Purkinje cell (primary cell): ENCODE measurements at places on chromosomes 7 and 10. TPM values are rescaled to one million over a fixed set of nuclear protein-coding genes. Genes with fewer than 3 reads are reported as not detected.

The KIFBP gene
- polyA plus RNA-seq: 58.7 and 67.4 TPM in 2 replicates

The CALN1 gene
- polyA plus RNA-seq: 3.0 and 3.5 TPM in 2 replicates

The OLAH gene
- polyA plus RNA-seq: 2.1 TPM in 1 of 2 replicates, not detected in the other

The FAM237B gene
- polyA plus RNA-seq: not detected in 2 replicates
